Stimulated activated CD4-positive, alpha-beta T cell treated with anti-CD3 and anti-CD28 coated beads, TNF-alpha, amount 100 ng/mL, for 24 hours (primary cell): ENCODE measurements at places on chromosomes 16 and 17.

DNA sequence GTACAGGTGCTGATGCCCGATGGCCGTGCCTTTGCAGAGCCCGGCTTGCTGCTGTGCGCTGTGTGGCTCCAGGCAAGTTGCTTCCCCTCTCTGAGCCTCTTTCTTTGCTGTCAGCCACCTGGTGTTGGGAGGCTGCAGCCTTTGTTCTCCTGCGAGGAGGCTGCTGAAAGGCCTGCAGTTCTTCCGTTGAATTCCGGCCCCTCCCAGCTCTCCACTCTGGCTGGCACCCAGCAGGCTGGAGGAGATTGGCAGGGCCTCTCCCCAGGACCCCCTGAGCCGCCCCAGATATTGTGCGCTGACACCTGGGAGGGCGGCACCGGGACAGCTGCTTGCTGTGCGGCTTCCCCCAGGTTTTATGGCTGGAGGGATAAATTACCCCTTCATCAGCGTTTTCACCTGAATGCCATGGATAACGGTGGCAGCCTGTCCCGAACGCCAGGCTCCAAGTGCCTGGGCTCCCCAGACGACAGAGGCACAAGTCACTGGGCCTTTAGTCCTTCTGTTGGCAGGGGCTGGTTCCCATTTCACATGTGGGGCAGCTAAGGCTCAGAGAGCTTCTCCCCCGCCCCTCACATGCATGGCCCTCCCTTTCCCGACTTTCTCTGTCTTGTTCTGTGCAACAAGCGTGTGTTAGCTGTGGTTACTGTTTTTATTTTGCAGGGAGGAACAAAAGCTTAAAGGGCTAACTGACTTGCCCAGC, 35.1 kb upstream of the GSE1 start:
- no peak for DNase-seq

DNA sequence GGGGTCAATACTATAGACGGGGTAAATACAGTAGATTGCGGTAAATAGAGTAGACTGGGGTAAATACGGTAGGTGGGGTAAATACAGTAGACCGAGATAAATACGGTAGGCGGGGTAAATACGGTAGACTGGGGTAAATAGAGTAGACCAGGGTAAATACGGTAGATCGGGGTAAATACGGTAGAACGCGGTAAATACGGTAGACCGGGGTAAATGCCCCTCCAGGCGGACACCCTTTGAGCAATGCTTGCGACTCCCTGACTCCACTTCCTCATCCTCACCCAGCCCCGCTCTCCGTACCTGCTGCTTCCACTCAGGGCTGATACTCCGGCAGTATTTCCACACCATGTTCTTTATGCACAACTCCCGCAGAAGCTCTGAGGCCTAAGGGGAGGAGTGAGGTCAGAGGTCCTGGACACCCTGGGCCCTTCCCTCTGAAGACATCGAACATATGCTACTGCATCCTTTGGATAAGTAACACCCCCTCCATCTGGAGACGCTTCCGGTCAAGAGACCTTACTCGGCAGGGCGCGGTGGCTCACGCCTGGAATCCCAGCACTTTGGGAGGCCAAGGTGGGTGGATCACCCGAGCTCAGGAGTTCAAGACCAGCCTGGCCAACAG, 13.3 kb upstream of the CRK start:
- no peak for DNase-seq

GRCh38 chr16:54936979-54937670, 6.5 kb downstream of the IRX5 start:
- DNase-seq: no peak

DNA sequence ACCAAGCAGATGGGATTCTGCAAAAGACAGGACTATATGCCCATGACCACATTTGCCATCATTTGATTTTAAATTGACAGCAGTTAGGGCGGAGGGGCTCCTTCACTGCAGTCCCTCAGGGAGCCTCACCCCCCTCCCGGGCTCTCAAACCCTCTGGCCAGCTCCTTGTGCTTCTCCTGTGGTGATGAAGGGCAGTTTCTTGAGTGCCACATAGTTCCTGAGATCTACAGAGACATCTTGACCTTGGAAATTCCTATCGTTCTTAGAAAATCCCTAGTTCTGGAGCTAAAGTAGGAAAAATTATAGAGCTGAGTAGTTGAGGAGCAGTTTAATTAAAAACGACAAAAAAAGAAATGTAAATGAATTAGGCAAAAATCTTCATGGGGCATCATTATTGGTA, 231.5 kb downstream of the CCDC182 start:
- no peak for DNase-seq

GRCh38 chr16:75379911-75380847, 53.1 kb downstream of the CFDP1 start:
- peak; percentile 38 for DNase-seq

DNA sequence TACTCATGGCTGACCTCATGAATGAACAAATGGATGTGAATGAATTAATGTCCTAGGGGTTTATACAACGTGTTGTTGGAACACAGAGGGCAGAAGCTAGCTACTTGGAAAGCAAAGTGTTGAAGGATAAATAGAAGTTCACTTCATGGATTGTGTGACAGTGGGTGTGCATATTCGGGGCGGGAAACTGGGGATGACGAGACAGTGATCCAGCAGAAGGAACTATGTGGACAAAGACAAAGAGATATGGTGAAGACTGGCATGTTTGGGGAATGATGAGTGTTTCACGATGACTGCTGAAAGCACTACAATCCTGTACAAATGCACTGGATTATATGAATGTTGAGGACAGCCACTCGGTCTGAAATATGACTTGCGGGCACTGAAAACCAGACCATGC, 250.5 kb upstream of the C16orf82 start:
- no peak for DNase-seq

DNA sequence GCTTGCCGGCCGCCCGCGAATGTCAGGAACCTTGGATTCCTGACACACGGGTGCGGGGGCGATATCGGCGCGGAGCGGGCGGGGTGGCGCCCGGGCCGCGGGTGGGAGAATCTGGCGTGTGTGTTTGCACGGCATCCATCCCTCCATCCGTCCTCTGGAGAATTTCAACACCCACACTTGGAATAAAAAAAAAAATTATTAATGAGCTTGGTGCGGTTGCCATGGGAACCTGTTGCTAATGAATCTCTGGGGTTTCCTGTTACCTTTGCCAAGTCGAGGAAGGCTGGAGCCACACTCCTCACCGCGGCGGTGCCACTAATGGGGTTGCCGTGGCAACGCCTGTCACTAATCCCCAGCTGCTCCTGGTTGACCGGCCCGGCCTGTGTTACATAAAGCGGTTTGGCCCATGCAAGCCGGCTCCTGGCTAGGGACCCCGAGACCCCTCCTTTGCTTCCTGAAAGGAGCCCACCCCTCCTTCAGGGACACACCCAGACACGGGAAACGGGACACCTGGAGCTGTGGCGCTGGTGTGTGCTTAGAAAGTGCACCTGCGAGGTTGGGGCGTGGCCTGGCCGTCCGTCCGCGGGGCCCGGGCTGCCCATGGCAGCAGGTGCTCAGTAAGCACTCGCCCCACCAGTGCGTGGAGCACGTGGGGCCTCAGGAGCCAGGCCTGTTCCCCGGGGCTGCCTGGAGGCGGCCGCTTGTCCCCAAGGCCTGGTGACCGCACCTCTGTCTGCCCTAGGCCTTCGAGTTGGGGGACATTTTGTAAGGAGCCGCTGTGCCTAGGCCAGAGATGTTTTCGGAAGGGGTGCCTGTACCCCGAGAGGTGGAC, 14.6 kb downstream of the CACNA1H start:
- no peak for DNase-seq

- no peak for DNase-seq
Observed at GRCh38 chr16:58211245-58211644, 13.3 kb upstream of the CSNK2A2 start.
